ENCODE measurements at places on chromosomes 2 and 18.

- no peak for DNase-seq
Measured at GRCh38 chr18:62522178-62522503, 684 bp upstream of the ZCCHC2 start.

DNA sequence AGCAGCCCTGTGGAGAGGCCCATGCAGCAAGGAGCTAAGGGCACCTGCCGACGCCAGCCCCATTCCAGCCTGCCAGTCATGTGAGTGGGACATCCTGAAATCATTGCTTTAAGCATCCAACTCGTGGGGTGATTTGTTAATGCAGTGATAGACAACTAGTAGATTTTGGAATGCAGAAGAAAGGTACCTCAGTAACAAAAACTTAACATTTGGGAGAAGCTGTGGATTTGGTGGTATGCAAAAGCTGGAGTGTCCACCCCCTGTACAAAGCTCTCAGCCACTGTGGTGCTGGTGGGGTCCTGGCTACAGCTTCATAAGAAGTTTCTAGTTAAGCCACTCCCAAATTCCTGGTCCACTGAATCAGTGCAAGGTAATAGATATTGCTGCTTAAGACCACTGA lies 37.2 kb upstream of the GNAL start:
- DNase-seq = no peak

GRCh38 chr18:79069717-79070151 lies 540 bp downstream of the ATP9B start:
- DNase-seq = no peak

GRCh38 chr18:74797577-74798151 lies 200.0 kb downstream of the ZNF407 start:
- no peak for DNase-seq

DNA sequence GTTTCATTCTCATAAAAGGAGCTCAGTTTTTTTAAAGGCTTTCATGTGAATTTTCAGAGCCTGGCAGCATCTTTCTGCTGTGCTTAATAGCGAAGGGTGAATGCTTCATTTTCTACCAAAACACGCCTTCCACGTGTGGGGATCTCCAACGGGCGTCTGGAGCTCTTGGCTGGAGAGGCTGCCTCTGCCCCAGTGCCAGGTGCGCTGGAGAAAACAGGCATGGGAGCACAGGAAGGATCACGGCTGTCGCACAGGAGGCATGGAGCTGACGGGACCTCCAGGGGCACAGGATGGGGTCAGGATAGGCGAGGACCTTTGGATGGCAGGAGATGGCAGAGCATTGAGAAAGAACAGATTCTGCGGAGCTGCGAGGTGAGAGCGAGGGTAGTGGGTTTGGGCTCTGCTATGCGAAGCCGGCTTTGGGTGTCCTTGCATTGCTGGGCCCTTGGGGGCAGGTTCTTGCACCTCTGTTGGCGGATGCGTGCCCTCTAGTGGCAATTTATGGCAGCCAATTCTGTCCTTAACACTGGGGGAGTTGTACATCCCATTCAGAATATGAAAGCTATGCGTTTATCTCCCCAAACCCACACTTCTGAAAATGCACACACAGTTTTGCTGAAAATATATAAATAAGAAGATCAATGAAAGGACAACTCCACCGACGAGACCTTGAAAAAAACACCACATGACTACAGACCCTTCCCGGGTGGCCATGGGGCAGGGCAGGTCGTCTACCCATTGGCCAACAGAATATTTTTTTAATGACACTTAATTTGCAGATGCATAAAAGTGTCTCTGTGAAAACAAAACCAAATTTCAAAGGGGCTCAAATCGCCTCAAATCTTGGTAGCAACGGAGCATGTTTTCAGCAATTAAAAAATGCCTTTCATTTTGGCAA lies 90.4 kb upstream of the SLC35G4 start:
- DNase-seq = peak; percentile 13

DNA sequence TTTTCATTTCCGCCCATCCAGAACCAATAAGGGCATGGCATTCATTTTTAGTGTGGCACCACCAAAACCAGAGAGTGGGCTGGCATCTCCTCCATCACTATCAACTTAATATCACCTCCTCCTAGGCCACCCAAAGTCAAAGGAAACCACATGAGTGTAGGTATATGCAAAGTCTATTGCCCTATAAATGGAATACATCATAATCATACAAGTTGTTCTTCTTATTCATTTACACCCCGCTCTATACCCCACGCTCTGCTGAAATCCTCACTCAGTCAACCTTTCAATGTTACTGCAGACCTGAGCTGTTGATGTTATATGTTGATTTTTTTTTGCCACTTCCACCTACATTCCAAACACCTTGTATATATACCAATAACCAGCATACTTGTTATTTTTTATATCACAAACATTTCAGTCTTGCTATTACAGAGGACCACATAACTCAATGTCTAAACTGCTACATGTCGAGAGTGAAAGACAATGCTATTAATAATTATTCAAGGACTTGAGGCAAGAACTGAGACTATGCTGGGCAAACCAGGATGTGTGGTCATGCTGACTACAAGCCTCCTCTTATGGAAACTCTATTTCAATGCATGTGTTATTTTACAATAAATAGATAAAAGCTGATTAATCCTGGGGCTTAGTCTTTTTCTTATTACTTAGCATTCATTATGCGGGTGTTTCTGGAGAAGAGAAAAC lies 466.5 kb upstream of the ID2 start:
- DNase-seq = no peak

DNA sequence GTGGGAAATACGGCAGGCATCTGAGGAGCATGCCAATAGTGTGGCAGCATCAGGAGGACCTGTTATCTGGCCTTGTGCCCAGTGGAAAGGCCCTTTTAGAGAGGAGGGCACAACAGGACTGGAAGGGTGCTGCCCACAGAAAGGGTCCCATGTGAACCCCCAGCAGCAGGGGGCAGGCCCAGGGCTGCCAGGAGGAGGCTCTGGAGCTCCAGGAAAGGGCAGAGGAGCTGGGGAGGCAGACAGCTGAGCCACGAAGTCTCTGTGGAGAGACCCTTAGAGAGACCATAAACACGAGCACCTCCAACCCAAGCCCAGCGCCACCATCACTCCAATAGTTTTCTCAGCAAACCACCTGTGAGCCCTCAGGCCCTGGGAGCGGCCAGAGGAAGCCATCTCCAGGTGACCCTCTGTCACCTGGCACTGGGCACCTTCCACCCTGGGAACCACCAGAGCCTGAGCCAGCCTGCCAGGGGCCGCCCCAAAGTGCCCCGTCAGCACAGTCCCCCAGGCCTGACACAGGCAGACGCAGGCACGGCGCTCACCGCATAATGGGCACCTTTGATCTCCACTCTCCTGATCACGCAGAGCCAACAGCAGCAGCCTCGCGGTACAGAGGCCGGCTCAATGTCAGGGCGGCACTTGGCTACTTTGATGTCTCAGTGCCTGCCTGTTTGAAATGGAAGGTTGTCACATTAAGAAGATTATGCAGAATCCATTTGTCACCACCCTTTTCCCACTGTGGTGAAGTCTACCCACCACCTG lies 162.5 kb upstream of the RAB6C start:
- no peak for DNase-seq

DNA sequence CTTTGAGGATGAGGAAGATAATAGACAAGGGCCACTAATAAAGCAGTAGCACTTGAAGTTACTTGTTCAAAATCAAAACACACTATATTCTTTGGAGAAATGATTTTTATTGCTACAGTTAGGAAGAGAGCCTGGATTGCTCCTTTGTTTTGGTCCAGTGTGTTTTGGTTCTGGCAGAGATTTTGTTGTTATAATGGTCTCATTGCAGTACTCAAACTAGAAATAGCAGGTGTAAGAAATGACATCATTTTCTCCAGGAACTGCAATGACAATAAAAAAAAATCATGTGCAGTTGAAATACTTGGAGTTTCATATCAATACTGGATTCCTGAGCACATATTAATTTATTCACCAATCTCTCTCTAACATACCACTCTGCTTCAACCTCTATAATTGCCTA lies 490.3 kb downstream of the CCDC85A start:
- no peak for DNase-seq

- DNase-seq = no peak
Measured at GRCh38 chr2:216475767-216476166, 22.9 kb upstream of the RPL37A start.

DNA sequence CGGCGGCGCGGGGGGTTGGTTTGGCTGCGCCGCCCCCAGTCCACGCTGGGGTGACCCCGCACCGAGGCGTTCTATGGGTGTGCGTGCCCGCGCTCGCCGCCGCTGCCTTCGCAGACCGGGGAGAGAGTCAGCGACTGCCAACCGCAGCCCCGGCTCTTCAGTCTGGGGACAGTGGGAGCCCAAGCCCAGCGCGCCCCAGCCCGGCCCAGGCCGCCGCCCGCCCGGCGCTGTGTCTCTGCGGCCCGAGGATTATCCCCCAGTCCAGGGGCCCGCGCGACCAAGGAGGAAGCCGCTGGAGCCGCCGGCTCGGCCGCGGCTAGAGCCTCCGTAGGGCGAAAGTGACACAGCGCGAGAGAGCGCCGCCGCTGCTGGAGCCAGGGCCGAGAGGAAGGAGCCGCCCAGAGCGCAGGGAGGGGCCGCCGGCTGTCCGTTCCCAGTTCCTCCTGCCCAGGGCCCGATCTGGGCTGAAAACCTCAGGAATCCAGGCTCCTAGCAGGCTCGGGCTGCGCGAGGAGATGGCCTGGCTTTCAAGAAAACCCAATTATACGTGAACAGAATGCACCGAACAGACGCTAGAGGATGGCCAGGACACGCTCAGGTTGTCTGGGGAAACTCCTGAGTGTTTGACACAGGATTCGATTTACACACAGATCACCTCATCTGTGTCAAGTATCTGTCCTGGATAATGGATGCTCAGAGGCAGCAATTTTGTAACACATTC lies 2.4 kb downstream of the CTIF start:
- DNase-seq = no peak

GRCh38 chr2:232973011-232973735 lies 39.9 kb downstream of the NGEF start:
- DNase-seq = no peak

GRCh38 chr2:110101901-110102803 lies 13.5 kb downstream of the MALL start:
- no peak for DNase-seq

DNA sequence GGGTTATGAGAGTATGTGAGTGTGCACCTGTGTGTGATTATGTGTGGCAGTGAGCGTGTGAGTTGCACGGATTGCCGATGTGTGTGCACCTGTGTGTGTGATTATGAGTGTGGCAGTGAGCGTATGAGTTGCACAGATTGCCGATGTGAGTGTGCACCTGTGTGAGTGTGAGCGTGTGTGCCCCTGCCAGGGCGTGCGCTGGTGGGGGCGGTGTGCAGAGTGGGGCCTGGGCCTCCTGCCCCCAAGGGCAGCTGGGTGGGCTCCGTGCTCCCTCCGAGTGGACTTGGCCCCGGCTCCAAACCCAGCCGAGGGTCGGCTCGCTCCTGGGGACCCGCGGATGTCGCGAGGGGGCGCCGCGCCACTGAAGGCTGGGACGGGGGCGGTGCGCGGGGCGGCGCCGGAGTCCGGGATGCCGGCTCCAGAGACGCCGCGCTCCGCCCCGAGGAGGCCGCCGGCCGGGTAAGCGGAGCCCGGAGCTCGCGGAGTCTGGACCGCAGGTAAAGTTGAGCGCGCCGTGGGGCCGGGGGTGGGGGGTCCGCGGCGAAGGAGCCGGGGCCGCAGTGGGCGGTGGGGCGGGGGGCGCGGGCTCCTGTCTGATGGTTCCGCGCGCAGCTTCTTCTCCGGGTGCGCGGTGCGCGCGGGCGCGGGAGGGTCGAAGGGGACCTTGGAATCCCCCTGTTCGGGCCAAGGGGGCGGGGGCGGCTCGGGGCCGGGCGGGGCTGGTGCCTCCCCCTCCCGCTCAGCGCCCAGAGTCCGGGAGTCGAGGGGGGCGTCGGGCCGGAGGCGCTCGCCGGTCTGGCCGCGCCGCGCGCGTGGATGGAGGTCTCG lies at the start of gene KCNG2:
Gene KCNG2 (plus strand): TSS at position 421 of the 828 bp plus-strand sequence. CDS start 65,730 bp downstream, outside the sequence.
- DNase-seq = no peak

- DNase-seq = no peak
Measured at GRCh38 chr18:53152476-53152875, 812.5 kb downstream of the DCC start.

DNA sequence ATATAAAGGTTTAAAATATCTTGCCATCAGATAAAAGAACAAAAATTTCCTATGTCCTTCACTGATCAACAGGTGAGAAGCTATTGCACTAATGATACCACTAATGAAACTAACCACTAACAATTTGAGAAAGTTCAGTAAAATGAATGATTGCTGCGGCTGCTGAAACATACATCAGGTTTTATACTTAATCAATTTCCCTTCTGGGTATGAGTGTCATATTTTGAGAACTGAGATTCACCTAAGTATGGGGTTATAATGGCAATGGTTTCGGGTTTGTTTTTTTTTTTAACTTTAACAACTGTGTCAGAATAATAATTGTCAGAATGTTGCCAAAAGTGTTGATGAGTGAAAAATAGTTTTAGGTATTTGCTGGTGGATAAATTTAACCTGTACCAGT lies 151.3 kb upstream of the SLC39A10 start:
- DNase-seq = no peak

DNA sequence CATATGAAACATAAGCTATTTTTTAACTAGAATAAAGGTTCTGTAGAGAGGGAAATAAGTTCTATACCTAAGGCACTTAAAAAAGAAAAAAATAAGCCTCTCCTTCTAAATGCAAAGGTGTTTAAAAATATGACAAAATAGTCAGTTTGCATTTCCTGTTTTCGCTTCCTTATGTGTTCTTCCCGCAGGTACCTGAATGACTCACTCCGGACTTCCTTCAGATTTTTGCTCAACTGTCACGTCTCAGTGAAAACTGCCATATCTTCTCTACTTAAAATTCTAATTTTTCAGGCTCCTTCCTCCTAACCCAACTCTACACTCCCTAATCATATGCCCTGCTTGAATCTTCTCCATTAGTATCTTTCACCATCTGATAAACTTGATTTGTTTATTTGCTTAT lies 1333.1 kb downstream of the LRP1B start:
- no peak for DNase-seq

DNA sequence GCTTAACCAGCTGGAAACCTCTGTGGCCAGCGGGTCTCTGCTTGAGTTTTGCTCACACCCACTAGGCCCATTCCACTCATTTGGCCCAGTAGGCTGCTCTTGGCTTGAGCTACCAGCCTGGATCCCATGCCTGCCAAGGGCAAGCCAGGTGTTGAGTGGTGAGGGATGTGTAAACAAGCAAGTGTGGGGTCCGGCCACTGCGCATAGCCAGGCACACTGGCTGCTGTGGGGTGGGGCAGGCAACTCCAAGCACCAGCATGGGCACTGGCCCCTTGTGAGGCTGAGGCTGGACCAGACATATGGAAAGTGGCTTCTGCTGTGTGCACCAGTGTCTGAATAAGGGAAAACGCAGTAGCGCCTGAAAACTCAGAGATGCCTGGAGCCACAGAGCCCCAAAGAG lies 732.7 kb downstream of the NR4A2 start:
- DNase-seq = no peak

DNA sequence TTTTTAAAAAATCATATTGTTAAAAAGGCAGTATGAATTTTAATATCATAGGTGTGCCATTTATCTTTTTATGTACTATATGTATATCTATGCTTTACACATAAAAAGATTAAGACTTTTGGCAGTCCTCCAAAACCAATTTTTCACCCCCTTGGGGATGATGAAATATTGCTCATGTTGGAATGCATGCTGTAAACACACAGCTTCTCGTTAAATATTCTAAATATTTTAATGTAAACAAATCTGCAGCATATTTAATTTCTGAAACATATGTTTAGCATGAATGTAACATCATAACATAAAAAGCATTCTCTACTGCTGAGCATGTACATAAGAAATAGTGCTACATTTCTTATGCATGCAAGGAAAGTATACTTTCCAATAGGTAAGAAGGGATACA lies 484.3 kb upstream of the LRATD1 start:
- DNase-seq = no peak

Data from GDM1 (cell line).